ENCODE measurements at places on chromosomes 2 and 18. TPM values are rescaled to one million over a fixed set of nuclear protein-coding genes. Genes with fewer than 3 reads are reported as not detected.

Gene SNRPD1
- 33.7 TPM for total RNA-seq

Gene MSTN
- 0.45 TPM for total RNA-seq

Gene GAD1
- total RNA-seq: not detected

Gene UGT1A8
- total RNA-seq: not detected

Gene LRRC30
- total RNA-seq: not detected

Gene DUSP19
- 4.1 TPM for total RNA-seq

Gene RSAD2
- not detected for total RNA-seq

Gene CCDC178
- total RNA-seq: not detected

Gene KCNIP3
- total RNA-seq: 3.1 TPM

Gene SERPINB3
- not detected for total RNA-seq

Gene CFAP65
- total RNA-seq: not detected

Gene AQP12B
- not detected for total RNA-seq

Gene RAX
- not detected for total RNA-seq

GRCh38 chr2:45394842-45395241 lies 216.2 kb downstream of the SRBD1 start:
- no peak for DNase-seq

- DNase-seq: no peak
Measured at GRCh38 chr2:120938045-120938771, 202.5 kb downstream of the GLI2 start.

DNA sequence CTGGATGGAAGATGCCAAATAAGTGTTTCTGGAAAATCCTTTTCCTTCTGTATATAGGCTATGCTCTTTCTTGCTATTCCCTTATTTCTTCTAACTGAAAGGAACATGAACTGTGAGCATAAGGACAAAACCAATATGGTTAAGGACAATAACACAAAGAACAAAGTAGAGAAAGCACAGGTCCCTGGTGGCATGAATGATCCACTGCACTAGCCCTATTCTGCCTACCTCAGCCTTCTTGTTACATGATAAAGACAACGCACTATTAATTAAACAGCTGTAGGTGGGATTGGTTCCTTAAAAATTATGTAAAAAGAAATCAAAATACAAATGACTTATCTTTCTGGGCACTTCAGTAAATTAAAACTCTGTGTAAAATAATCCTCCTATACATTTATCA lies 1.9 kb upstream of the WDR75 start:
- DNase-seq: no peak

- DNase-seq: no peak
Measured at GRCh38 chr18:13640266-13640860, 86.0 kb downstream of the FAM210A start.

DNA sequence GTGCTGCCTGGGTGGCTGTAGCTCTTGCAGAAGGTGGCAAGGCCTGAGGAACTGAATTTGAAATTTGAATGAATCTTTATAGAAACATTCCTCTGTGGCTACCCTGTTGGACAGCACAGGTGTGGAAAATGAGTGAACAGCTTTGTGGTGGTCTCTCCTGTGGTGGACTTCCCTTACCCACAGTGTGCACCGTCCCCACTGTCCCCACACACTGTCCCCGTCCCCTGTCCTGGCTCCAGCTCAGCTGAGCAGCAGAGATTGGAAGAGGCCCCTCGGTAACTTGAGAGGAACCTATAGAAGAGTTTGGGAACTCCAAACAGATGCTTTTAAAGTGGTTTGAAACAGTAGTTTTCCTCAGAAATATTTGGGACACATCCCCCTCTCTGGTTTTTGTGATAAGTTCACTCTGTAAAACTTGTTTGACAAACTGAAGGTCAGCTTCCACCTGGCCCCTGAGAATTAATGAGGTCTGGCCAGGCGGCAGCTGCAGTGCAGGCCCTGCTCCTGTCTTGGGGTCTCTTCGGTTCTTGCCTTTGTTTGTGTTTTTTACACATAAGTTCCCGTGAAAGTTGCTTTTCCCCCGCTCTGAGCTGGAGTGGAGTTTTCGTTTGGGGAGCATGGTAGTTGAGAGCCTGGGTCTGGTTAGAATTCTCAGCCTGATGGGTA lies 63.2 kb downstream of the ASAP2 start:
- DNase-seq: no peak

- no peak for DNase-seq
Measured at GRCh38 chr2:10863837-10864236, 47.9 kb upstream of the KCNF1 start.

- no peak for DNase-seq
Measured at GRCh38 chr2:191666732-191667131, 11.2 kb upstream of the NABP1 start.

- DNase-seq: no peak
Measured at GRCh38 chr2:144989579-144990270, 469.8 kb upstream of the ZEB2 start.

GRCh38 chr18:60193780-60194179 lies 178.8 kb downstream of the MC4R start:
- DNase-seq: no peak

DNA sequence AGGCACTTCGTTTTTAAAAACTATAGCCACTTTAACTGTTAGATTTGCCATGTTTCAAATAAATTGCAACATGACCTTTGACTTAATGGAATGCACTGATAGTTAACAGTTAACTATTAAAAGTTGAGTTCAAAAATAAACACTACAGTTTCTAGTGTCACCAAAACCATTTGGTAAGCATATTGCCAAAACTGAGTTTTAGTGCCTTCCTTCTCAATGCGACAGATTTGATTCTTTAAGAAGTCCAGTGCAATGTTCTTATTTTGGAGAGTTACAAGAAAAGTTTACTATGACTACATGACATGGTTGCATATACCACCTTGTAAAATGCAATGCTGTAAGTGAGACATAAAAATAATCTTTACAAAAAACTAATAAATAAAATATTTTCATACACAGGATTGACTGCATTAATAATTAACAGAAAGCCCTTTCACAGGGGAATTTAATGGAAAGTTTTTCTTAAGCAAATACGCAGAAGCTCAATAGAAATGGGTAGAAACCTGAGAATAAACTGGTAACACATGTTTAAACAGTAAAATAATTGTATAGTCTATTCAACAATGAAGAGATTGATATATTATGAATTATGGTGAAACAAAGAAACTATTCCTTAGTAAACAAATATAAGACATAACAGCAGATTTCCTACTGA lies 53.8 kb downstream of the GRB14 start:
- no peak for DNase-seq

DNA sequence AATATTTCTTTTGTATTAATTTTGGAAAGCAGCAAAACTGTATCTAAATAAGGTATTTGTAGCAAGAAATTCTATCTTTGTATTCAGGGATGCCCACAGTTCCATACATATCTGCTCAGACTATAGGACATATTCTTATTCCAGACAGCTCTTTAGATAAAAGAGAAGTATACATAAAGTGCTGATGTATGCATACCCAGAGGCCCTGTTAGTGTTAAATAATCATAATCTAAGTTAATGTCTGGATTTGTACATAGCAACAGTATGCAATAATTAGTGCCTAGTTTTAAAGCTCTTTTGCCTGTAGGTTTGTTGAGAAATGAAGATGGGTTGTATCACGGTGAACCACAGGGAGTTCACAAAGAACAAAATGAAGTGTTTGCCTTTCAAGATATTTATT lies 428.0 kb upstream of the RGPD4 start:
- DNase-seq: no peak

DNA sequence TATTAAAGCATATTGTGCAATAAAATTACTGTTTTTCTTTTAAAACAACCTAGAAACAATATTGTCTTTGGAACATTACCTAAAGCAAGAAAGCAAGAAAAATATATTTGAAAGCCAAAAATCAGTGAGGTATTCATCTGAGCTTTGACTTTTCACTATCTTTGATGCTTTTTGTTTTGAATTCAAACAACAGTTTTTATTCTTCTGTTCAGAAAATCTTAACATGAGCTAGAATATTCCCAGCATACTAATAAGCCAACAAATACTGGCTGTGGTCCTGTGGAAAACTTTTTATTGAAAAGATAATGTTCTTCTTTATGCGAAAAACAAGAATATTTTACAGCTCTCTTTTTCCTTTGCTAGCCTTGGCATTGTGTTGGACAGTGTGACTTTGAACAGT lies 19.8 kb downstream of the FAM171B start:
- DNase-seq: no peak

DNA sequence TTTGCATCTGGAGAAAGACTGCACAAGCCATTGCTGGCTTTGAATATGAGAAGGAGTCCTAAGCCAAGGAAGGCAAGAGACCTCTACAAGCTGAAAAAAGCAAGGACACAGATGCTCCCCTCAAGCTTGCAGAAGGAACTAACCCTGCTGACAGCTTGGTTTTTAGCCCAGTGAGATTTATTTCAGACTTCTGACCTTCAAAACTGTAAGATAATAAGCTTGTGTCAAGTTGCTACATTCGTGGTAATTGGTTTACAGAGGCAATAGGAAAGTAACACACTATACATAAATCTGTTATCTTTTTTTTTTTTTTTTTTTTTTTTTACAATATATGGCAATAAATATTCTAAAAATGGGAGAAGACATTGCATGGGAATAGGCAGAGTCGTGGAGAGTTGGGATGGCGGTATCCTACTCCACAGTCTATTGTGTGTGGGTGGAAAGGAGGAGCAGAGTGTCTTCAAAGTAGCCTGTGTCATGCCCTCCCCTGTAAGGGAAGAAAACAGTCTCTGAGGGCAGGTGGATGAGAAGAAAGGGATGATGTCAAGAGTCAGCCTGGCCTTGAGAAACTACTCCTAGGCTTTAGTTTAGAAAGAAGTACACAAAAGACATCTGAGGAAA lies 196.9 kb downstream of the THSD7B start:
- no peak for DNase-seq

DNA sequence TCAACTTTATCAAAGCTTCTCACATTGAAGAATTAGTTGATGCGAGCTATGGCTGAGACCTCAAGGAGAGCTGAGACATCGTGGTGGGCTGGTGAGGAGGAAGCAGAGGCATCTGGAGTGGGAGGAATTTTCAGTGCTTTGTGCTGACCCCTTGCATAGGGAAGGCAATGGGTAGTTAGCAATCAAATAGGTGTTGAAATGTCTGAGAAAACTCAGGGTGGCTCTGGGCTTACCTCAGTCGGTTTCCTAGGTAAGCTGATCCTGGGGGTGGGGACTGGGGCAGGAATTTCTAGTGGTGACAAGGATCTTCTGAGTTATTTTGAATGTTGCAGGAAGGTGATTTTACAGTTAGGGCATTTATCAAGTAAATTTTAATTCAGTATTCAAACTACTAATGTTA lies 20.7 kb upstream of the DPP10 start:
- no peak for DNase-seq

DNA sequence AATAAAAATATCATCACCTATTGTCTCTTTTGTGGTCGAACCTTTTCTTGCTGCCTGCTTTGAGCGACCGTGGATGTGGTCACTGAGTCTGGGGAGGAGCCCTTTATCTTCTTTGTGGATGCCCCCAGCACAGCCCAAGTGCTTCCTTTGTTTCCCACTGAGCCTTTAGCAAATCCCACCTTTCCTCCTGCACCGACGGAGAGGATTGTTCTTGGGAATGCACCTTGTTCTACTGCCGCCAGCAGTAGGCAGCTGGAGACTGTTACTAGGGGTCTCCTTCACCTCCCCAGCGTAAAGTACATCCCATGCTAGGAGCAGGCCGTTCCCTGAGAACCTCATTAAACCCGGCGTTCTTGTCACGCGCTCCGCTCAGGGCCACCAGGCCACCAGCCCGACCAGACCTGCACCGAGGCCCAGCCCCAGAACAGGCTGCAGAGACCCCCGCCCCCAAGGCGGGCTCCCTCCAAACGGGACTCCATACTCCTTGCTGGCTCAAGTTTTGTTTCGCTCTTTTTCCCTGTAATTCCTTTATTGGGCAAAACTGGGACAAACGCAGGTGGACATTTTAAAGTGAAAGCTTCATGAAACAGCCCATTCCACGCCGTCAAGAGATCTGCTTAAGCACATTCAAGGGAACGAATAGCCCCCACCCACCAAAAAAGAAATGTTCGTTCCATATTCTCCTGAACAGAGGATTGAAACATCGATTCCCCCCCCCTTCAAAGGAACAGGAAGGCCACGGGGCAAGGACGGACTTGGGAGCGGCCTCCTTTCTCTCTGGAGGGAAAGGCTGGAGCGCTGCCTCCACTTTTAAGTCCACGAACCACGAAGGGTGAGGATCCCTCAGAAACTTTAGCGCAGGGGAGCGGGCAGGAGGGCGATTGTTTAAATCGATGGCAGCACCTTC lies 1.1 kb upstream of the MAT2A start:
- DNase-seq: no peak

DNA sequence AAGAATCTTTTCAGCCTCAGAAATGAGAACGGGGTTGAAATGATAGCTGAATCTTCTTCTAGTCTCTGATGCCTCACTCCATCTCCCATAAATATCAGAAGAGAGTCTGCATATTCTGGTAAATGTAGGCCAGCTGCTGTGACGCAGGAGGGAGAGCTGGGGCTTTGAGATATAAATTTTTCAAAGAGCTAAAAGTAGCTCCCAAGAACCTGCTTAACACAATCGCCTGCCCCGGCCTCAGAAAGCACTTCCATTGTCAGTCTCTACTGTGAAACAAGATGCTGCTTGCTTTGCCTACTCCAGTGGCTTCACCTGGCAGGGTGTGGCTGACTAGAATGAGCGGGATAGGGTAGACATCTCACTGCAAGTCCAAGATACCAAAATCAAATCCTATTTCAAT lies 105.0 kb upstream of the CCDC150 start:
- DNase-seq: no peak

DNA sequence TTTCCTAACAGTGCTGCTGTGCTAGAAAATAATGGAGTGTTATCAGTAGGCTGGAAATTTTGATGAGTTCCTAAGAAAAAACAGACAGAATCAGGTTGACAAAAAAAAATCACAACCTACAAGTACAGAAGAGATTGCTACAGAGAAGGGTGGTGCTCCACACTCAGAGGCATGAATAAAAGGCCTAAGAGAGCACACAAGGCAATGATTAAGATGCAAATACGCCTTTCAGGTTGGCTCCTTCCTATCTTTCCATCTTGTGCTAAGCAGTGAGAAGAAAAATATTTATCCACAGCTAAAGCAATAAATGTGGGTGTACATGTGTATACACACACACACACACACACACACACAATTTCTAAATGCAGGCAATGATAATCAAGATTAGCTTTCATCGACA lies 130.6 kb upstream of the UBE2E3 start:
- no peak for DNase-seq

Measured in chondrocyte (in vitro differentiated cells).